ENCODE measurements at places on chromosomes 1 and 21.

- DNase-seq: no peak
Observed at GRCh38 chr1:209456878-209457277, 126.6 kb upstream of the CAMK1G start.

DNA sequence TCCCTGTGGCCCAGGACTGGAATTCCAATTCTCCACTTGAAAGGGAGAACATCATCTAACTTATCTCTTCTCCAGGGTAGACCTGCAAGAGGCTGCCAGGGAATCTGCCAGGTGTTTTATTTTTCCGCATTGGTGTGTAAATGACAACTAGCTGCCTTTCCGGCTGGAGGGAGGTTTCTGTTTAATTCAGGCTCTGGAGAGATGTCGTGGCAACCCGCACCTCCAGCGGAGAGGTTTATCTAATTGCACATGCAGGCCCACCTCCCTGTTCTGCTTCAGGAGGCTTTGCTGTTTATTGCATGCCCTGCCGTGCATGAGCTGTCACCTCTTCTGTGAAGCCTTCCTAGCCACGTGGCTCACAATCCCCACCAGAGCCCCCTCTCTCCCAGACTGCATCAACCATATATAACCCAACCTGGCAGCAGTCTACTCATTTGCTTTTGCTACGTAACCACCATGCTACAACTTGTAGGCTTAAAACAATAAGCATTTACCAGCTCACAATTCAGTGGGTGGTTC lies 151.6 kb downstream of the C1orf94 start:
- DNase-seq: no peak

DNA sequence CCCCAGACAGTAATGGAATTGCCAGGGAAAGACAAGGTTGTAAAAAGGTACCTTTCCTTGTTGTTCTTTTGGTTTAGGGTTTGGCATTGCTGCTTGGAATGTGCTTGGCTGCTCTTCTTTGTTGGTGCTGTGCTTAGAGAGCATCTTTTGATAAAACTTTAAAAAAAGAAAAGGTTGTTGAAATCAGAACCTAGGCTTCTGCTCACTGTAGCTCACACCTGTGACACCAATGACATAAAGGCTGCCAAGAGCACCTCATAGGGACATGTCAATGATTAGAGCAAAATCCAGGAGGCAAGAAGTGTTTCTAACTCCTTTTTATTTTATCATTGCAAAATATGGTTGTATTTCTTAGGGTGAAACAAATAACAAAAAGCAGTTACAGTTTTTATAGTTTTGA lies 28.9 kb downstream of the CLEC20A start:
- no peak for DNase-seq

DNA sequence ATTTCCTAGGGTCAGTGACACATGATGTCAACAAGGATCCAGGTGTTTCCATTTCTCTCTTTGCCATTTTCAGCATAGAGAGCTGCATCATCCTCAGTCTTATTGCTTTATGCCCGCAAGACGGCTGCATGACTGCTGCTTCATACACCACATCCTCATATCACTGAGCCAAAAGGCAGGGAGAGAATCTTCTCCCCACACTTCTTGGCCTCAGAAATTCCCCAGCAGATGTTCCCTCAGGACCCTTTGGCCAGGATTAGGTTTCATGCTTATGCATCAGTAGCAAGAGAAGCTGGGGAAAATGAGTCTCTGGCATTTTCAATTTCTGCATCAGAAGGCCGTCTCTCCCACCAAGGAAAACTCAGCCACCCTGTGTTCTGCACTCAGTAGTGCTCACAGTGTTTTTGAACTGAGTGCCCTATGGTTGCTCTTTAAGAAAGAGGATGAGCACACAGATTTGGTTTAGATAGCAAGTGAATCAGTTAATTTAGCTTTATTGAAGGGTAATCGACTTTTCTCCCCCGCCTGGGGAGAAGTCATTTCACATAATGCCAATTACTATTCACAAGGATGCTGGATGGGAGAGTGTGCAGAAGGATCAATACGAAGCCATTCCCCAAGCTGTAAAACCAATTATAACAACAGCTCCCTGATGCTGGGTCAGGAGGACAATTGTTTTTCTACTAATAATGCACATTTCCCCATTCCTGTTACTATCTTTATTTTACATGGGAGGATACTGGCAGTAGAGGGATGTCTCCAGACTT lies 360.2 kb downstream of the HHIPL2 start:
- DNase-seq: no peak

DNA sequence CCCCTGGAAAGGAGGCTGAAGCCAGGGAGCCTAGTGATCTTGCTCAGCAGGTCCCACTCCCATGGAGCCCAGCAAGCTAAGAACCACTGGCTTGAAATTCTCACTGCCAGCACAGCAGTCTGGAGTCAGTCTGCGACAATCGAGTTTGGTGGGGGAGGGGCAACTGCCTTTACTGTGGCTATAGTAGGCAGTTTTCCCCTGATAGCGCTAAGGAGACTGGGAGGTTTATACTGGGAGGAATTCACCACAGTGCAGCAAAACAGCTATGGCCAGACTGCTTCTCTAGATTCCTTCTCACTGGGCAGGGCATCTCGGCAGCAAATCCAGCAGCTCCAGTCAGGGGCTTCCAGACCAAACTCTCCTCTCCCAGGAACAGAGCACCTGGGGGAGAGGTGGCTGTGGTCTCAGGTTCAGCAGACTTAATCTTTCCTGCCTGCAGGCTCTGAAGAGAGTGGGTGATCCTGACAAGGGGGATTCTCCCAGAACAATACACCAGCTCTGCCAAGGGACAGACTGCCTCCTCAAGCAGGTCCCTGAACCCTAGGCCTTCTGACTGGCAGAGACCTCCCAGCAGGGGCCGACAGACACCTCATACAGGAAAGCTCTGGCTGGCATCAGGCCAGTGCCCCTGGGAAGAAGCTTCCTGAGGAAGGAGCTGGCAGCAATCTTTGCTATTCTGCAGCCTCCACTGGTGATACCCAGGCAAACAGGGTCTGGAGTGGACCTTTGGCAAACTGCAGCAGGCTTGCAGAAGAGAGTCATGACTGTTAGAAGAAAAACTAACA lies 548.5 kb upstream of the NEGR1 start:
- no peak for DNase-seq

- DNase-seq: no peak
Observed at GRCh38 chr1:21051177-21051825, 125.4 kb downstream of the EIF4G3 start.

DNA sequence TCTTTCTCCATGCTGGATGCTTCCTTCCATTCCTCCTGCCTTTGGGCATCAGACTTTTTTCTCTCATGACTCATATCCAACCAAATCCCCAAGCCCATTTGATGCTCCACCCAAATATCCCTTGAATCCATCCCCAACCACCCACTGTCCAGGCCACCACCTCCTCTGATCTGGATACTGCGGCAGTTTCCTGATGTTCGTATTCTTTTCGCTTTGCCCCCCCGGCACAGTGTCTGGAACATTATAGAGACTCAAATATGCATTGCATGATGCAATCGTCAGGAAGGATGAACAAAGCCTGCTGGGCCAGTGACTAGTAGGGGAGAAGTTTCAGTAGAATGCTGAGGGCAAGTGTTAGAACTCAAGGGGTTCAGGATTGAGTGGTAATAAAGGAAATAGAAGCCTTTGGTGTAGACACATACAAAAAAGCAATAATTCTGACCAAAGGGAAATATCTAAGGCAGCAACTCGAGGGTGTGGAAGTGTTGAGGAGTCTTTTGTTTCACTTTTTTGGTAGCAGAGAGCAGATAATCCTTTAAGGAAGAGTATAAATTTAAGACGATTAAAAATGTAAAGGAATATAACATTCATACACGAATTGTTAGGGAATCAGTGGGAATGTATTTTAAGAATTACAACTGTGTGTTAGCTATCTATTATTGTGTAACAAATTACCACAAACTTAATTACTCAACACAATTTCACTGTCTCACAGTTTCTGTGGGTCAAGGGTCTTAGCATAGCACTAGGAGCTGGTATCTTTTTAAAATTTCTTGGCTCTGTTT lies 7.5 kb downstream of the S100A11 start:
- DNase-seq: no peak
